Activated CD4-positive, alpha-beta T cell treated with anti-CD3 and anti-CD28 coated beads for 24 hours (primary cell): ENCODE measurements at places on chromosomes 16 and 17.

- DNase-seq, result no peak
Observed at GRCh38 chr17:68954146-68954896, 871 bp downstream of the ABCA8 start.

DNA sequence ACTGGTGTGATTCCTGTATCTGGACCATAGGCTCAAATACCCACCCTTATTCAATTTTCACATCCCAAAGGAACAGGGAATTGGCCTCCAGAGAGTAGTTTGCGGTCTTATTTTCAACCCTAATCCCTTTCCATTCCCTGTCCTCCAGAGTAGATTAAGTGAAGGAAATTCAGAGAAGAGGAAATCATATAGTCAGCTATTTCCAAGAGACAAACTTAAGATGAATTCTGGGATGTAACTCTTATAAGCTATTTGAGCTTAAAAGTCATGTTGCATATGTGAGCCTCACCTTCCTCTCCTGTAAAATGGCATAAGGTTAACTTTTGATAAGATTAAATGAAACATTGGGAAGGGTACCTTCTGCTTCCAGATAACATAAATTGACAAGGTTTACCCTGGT, 37.4 kb upstream of the ADAMTS18 start:
- no peak for DNase-seq

GRCh38 chr16:75379911-75380847, 53.1 kb downstream of the CFDP1 start:
- peak; percentile 16 for DNase-seq

DNA sequence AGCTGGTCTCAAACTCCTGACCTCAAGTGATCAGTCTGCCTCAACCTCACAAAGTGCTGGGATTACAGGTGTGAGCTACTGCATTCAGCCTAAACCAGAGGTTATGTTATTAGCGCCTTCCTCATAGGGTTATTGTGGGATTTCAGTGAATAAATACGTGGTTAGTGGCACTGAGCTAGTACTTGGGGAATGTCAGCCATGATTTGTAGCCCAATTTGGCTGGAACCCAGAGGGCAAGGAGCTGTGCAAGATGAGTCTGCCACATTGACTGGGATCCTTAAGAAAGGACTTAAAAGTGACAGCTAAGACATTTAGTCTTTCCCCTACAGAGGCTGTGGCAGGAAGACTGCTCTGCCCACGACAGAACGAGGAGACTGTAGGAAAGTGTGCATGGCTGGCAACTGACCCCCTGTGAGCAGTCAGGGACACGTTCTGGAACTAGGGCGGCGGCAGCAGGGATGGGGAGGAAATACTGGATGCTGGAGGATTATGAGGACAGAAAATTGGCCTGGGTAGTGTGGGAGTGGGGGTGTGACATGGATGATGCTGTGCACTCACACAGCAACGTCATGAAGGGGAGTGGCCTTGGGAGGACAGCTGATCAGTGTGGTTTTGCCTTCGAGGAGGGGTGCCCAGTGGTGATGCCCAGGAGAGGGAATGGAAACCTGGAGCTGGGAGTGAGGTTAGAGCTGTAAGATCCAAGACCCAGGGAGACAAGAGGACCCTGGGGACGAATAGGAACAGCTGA, 14.6 kb downstream of the ATP5PD start:
- no peak for DNase-seq

DNA sequence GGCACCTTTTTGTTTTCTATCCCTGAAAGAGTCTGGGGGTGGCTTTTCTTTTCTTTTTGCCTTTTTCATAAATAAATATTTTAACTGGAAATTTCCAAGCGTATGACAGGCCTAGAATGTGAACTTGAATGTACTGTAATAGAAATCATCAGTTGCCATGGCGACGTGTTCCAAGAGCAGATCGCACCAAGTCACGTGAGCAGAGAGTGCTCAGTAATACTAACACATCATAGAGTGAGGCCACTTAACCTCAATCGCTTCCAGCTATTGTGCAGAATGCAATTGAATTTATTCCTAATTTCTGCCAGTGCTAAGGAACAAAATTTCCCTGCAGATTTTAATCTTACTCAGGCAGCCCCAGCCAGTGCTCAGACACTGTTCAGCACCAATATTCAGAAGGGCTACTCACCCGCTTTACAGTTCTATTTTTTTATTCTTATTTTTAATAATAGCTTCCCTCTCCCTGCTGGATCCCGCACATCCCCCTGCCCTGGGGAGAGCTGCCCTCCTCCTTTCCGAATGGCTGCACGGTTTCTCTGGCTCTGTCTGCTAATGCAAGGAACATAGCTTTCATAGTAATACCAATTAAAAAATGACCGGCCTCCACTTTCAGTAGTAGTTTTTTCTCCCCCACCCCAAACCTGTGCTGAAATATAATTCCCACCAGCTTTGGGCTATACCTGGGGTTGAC, 26.2 kb upstream of the PMFBP1 start:
- no peak for DNase-seq

GRCh38 chr17:74759941-74760340, 11.5 kb downstream of the NHERF1 start:
- DNase-seq, result no peak

GRCh38 chr16:6499413-6499812, 833.2 kb upstream of the RBFOX1 start:
- DNase-seq, result no peak

GRCh38 chr16:70430667-70431536, 8.0 kb downstream of the ST3GAL2 start:
- no peak for DNase-seq

GRCh38 chr16:61296814-61297213, 739.4 kb downstream of the CDH8 start:
- no peak for DNase-seq

- DNase-seq, result no peak
Observed at GRCh38 chr16:16100631-16101030, 122.7 kb downstream of the ABCC6 start.

GRCh38 chr17:309361-309888, 43.2 kb downstream of the RPH3AL start:
- no peak for DNase-seq

DNA sequence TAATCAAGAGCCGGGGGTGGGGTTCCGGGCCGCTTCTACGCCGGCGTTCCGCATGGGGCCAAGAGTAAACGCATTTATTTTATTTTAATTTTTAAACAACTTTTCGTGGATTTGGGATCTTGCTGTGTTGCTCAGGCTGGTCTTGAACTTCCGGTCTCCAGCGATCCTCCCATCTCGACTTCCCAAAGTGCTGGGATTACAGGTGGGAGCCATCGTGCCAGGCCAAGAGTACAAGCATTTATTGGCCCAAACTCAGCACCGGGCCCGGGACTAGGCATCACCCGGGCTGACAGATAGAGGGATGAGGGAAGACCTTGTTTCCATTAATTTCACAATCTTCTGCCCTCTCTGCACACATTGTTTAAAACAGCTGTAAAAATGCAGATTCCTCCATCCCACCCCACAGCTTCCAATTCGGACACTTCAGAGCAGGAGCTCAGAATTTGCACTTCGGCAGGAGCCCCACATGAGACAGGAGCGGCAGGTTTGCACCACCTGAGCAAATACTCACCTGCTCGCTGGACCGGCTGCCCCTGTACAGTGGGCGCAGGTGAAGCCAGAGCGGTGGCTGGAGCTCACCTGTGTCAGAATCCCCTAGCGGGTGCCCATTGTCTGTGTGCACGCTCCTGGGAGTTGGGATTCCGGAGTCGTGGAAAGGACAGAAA, 663 bp upstream of the GINS2 start:
- no peak for DNase-seq

DNA sequence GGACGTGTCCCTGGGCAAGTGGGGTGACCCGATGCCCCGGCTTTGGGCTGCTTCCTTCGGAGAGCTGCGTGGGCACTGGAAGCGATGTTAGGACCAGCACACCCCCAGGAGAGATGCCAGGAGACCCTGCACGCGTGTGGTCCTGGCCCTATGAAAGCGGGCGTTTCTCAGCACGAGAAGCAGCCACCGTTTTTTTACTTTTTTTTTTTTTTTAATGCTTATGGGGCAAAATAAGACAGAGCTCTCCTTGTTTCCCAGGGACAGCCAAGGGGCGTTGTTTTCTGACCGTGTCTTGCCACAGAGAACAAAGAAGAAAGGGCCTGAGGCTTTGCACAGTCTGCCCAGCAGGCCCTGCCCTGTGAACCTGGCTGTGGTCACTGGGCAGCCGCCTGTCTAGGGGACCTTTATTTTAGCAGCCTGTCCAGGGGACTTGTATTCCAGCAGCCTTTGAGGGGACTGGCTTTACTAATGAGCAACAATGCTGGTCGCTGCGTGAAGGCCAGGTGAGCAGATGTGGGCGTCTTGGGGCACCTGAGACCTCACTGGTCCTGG, 996 bp downstream of the SLC25A10 start:
- DNase-seq, result no peak

- no peak for DNase-seq
Observed at GRCh38 chr16:64225696-64226095, 896.2 kb downstream of the CDH11 start.

DNA sequence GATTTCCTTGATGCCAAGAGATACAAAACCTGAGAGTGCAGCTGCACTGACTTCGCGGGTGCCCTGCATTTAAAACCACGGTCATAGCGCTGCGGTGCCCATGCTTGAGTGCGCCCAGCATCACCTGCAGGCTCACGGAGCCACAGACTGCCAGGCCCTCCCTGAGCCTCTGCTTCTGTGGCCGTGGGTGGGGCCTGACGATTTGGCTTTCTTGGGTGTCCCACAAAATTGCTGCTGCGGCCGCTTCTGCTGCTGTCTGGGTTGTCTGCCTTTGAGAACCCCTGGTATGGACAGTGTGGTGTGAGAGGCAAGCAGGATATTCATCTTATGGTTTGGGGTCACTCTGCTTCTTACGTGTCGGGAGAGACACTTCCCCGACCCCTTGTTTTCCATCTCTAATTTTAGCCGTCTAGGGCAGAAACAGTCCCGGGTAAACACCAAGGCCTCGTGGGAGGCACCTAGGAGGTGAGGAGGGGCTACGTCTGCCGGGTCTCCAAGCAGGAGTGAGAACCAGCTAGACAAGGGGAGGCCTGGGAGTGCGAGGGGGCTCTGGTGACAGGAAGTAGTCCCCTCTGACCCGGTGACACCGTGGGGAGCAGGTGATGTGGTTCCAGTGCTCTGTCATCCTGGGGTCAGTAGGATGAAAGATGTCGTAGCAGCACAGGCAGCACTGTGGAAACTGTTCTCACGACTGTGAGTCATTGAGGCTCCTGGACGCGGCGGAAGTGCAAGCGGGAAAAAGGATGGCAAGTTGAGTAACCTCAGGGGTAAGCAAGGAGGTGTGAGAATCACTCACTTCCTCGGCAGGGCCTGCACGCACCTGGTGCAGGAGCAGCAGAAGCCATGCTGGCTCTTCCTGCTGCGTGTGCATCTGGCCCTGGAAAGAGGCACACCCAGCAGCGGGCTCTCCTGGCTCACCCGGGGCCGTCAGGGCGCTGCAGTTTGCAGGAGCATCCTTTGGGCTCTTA, 176.3 kb downstream of the RPTOR start:
- DNase-seq, result peak; percentile 32

DNA sequence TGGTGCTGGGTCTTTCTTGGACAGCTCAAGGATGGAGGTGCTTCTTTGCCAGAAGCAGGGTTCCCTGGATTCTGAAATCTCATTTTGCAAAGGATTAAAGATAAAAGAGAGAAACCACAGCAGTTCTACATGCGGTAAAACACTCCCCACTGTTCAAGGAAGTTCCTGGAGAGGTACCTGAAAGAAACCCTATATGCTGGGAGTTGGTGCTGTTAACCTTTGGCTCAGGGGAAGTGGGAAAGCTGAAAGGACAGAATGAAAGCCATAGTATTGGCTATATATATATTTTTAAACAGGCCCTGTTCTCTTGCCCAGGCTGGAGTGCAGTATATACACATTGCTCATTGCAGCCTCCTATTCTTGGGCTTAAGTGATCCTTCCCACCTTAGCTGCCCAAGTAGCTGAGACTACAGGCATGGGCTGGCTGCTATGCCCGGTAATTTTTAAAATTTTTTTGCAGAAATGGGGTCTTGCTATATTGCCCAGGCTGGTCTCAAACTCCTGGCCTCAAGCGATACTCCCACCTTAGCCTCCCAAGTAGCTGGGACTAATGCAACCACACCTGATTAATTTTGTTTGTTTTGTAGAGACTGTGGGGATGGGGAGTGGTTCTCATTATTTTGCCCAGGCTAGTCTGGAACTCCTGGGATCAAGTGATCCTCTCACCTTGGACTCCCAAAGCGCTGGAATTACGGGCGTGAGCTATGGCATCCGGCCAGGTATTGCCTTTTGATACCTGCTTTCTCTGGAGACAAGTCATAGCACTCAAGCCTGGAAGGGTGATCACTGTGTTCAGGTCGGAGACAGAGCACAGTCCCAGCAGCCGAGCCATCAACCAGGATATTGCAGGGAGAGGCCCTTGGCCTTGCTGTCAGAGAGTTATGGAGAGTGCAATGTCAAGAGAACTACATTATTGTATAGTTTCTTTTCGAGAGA, 55.2 kb downstream of the MSI2 start:
- DNase-seq, result no peak

GRCh38 chr16:87288753-87289362, 28.3 kb downstream of the C16orf95 start:
- no peak for DNase-seq

DNA sequence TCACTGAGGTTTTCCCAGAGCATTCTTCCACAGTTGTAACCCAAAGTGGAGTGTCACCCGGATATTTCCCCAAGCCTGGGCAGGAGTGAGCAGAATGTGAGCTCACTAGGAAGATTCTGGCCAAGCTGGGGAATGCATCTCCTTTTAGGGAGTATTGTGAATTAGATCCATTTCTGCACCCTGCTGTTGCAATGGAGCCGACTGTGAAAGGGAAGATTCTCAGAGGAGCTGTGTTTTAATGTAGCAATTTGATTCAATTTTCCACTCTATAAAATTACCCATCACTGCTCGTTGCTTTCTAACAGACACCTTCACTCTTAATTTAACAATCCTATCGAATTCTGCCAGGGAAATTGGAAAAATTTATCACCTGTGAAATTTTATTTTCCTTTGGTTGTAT, 70.8 kb downstream of the SNX11 start:
- DNase-seq, result no peak

DNA sequence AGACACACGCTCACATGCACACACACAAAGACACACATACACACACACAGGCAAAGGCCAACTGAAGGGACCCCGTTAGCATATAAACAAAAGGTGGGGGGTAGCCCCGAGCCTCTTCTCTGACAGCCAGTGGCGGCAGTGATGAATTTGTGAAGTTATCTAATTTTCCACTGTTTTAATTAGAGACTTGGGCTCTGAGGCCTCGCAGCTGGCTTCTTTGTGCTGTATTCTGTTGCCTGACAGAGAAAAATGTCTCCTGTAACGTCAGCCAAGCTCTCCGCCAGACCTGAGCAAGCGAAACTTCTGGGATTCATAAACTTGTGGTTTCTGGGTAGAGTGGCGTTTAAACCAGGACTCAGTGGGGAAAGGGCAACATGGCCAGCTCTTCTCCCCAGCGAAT, 113.9 kb upstream of the FOXF1 start:
- DNase-seq, result no peak

DNA sequence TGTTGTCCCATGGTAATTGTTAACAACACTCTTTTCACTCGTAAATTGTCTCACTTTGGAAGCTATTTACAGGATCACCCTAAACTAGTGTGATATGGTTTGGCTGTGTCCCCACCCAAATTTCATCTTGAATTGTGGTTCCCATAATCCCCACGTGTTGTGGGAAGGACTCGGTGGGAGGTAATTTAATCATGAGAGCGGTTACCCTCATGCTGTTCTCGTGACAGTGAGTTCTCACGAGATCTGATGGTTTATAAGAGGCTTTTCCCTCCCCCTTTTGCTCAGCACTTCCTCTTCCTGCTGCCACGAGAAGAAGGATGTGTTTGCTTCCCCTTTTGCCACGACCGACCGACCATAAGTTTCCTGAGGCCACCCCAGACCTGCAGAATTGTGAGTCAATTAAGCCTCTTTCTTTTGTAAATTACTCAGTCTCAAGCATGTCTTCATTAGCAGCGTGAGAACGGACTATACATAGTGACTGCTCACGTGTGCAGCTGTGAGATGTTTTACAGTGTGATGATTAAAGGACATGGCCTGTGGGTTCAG, 34.4 kb downstream of the DNAH3 start:
- DNase-seq, result no peak
